Aorta (tissue), 5 donors: ENCODE measurements at places on chromosomes 2 and 18. TPM values are rescaled to one million over a fixed set of nuclear protein-coding genes. Genes with fewer than 3 reads are reported as not detected.

Gene TAF4B
- 3.9 TPM for total RNA-seq

Gene CD8A
- total RNA-seq = 2.9 TPM

Gene AFG3L2
- total RNA-seq = 31.6 TPM

Gene SNORC
- 2.5 TPM for total RNA-seq

Gene ALPP
- total RNA-seq = not detected

Gene IWS1
- total RNA-seq = 37.1 TPM

Gene STARD6
- total RNA-seq = not detected

Gene ALPG
- not detected for total RNA-seq

Gene PSTPIP2
- total RNA-seq = 12.6 TPM

Gene TDRD15
- 0.06 TPM for total RNA-seq

Gene DTNA
- total RNA-seq = 101 TPM

Gene PLCD4
- total RNA-seq = 5.3 TPM

Gene LYPD1
- 0.49 TPM for total RNA-seq

Gene ZDBF2
- 20.2 TPM for total RNA-seq

Gene LTBP1
- total RNA-seq = 551 TPM

Gene ATP6V1B1
- total RNA-seq = not detected

Gene CRYGD
- not detected for total RNA-seq

Gene UGT1A9
- not detected for total RNA-seq

Gene UGT1A6
- total RNA-seq = not detected

Gene DAW1
- not detected for total RNA-seq

Gene SRD5A2
- total RNA-seq = not detected

Gene DQX1
- total RNA-seq = not detected
